ENCODE measurements at places on chromosomes 1 and 21.

DNA sequence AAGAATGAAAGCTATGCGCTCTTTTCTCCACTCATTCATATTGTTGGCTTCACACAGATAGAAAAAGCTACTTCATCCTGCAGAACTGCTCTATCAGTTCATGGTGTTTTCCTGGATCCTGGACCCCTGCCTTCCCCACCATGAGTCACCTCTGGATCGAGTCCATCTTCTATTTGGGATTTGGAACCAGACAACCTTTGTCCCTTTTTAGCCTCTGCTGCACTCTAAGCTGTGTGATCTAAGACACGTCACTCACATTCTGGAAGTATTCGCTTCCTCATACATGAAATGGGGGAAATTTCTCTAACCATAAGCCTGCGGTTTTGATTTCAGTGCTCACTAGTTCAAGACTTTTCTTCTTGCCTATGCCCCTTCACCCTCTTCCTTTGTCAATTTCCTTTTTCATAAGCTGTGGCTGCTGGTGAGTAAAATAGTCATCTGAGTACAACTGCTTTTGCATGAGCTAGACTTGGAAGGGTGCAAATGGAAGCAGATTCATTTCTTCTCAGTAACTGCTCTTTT, 14.1 kb upstream of the DEGS1 start:
- DNase-seq = peak; percentile 97

GRCh38 chr1:111203681-111204200, 3.3 kb upstream of the DENND2D start:
- no peak for DNase-seq

GRCh38 chr21:33293811-33294216, 27.6 kb downstream of the IL10RB start:
- no peak for DNase-seq

GRCh38 chr1:213492161-213493041, 441.4 kb downstream of the RPS6KC1 start:
- DNase-seq = no peak

GRCh38 chr1:27057801-27058625, 45.4 kb upstream of the TENT5B start:
- DNase-seq = no peak
